SJSA1 (cell line): ENCODE measurements at places on chromosomes 13 and 19.

DNA sequence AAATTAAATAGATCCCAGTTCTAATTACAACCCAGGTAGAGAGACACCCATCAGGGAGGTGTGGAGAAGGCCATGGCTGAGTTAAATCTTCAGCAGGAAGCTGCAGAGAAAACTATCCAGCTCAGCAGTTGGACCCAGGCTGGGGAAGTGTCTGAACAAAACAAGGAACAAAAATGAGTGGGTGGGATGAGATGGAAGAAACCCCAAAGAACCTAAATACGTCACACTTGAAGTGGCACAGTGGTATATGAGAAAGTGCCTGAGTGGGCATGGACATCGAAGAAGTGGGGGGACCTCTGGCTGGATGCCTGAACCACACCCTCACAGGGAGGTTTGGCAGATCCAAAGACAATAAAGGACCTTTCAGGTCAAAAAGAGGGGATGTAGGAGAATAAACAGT is 3.5 kb upstream of the EPHX3 start:
- no peak for DNase-seq

DNA sequence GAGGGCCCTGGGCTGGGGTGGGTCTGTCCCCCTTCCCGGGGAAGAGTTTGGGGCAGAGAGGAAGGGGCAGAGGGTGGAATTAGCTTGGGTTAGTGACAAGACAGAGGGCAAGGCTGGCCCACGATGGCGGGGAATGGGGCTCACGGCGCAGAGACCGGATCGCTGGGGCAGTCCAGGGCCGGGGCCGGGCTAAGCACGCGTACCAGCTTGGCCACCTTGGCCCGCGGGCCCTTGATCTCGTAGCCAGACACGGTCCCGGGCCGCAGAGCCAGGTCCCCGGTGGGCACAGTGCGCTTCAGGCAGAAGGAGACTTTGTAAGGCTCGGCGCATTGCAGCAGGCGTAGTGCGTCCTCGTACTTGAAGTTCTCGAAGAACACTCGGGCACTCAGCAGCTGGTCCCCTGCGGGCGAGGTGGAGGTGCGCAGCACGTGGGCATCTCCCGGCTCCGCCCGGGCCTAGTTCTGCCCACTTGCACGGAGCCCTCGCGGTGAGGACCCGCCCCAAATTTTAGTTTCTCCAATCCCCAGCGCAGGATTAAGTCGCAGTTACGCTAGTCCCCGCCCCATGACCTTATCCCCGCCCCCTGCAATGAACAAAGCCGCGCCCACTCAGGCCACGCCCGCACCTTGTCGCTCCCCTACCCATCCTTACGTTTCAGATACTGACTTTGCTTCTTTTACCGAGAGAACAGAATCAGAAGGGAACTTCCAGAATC is 8.6 kb upstream of the HIPK4 start:
- no peak for DNase-seq

DNA sequence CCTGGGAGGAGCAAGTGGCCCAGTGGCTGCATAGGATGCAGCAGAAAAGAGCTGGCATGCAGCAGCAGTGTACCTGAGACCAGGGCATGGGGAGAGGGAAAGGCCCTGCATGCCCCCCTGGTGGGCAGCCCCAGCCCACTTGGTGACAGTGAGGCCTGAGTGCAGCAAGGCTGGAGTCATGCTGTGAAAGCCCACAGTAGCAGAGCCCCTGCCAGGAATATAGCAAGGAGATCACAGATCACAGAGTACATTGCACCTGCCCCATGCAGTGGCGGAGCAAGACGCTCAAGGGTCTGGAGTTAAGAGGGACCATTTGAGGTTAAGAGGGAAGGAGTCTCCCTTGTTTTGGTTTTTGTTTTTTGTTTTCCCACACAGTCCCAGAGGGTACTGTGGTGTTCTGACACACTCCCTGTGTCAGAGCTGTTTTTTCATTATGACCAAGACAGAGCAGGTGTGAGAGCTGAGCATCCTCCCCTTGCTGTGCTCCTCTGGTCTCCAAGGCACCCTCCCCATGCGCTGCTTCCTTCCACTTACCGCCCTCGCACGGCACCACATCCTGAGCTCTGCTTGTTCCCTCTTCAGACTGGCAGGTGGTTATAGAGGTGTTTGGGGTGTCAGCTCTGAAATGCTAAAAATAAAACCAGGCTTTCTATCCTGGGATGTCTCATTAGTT is 85.0 kb upstream of the UBL3 start:
- DNase-seq: no peak

- DNase-seq: no peak
These were observed 19.7 kb upstream of the GTF3A start for GRCh38 chr13:27404680-27405079.

- peak; percentile 58 for DNase-seq
These were observed 61.0 kb upstream of the F7 start for GRCh38 chr13:113044391-113045114.

- DNase-seq: peak; percentile 75
These were observed 812.8 kb upstream of the SLC10A2 start for GRCh38 chr13:103878891-103879605.

DNA sequence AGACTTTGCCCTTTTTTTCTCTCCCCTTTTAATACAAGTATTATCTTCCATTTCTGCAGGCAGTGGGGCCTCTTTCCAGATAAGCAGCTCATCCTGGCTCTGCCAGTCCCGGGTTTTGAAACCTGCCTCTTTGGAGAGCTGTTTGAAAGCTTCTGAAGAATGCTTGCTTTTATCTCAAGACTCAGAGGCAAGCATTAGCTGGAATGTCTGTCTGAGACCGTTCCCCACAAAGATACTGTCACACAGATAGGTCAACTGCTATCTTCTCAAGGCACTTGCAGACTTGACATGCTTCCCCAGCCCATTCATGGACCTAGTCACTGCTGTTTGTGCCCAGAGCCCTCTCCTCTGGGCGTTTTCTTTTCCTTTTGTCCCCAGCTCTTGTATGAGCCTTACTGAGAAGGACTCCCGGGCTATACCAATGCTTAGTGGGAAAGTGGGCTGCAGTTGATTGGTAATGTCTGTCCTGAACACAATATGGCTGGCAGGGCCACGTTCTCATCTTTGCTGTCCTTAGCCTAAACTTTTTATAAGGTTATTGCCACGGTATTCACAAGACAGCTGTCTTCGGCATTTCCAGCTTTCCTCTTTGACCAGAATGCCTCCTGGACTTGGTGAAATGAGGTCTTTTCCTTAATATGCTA is 13.4 kb downstream of the SERP2 start:
- DNase-seq: no peak

DNA sequence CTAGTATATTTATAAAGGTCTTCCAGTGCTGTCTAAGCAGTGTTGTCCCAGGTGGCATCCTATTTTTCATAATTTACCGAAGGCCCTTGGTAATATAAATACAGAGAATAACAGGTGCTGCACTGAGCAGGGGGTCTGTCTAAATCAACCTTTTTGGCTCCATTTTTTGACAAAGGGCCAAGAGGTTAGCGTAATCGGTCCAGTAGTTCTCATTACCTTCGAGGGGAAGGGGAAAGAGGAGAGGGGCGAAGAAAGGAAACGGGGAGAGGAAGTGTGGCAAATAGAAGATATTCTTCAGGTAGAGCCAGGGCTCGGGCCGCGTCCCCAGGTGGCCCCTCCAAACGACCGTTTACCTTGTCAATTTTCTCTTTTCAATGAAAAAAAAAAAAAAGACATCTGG is 749 bp upstream of the PAN3 start:
- no peak for DNase-seq

GRCh38 chr19:2132731-2133490 is 18.5 kb downstream of the AP3D1 start:
- DNase-seq: no peak

DNA sequence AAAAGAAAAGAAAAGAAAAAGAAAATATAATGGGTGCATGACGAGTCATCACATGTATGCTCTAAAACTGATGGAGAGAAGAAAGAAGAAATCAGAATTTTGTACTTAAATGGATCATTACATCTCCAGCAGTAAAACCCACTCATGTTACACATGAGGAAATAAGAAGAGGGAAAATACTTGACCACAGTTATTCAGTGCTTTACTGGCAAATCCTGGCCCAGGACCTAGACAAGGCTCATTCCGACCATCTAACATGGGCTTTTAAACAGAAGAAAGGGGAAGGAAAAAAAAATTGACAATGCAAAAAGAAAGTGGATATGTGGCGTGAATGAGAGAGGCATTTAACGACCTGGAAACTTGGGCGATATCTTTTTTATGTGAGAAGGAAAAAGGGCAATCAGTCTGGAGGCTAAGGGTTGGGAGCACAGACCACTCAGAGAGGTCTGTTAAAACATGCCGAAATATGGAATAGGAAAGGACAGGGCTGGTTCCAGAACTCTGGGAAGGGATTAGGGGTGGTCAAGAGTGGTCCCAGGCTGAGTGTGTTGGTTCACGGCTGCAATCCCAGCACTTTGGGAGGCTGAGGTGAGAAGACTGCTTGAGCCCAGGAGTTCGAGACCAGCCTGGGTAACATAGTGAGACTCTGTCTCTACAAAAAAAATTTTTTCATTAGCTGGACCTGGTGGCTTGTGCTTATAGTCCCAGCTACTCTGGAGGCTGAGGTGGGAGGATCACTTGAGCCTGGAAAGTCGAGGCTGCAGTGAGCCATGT is 1.6 kb downstream of the SIGLECL1 start:
- DNase-seq: no peak
